ENCODE measurements at places on chromosomes 11 and 22. TPM values are rescaled to one million over a fixed set of nuclear protein-coding genes. Genes with fewer than 3 reads are reported as not detected.

Gene ADORA2A
- total RNA-seq, result 2.3 TPM

DNA sequence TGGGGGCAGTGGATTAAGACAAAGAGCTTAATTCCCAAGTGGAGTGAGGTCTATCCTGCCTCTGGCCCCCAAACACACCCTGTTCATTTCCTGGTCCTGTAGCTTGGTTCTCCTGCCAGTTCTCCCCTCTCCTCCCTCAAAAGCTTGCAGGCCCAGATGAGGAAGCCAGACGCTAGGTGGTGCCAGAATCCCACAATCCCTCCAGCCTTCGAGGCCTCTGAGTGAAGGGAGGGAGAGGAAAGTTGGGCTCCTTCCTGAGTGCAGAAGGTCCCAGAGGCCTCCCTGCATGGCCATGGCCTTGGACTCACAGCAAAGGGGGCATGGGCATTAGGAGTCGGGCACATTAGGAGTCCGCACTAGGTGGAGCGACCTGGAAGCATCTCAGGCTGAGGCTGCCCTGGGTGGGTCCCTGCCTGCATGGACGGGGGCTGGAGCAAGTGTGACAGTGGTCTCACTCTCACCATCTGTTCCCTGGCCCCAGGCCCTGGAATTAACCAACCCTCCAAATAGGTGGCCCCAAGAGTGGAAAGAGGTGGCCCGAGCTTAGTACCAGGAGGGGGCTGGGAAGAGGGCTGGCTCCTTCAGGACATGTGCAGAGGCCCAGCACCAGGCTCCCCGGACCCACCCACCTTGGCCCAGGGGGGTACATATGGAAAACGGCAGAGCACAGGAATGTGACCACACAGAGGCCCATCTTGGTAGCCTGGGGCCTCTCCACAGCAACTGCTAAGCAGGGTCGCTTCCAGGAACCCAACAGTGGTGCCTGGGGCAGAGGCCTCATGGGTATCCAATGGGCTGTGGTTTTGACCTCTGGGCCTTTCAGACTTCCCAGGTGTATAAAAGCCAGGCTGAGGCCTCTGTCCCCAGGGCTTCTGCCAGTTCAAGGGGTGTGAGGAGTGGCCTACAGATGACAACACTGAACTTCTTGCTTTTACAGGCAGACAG lies 5.2 kb downstream of the FXYD2 start:
- peak; percentile 76 for DNase-seq
- no peak overlapping the region for H3K4me3 ChIP-seq
- H3K27ac ChIP-seq, result no peak overlapping the region
- no peaks in the 10 kb centered on the region for H3K27me3 ChIP-seq
- H3K4me1 ChIP-seq, result peaks cover 14% of the 10 kb centered on the region

Gene CTSW
- not detected for total RNA-seq

- no peaks in the 10 kb centered on the region for H3K36me3 ChIP-seq
- peaks cover 10% of the 10 kb centered on the region for H3K4me1 ChIP-seq
- peak overlapping the region; percentile 60 for H3K4me3 ChIP-seq
Measured at GRCh38 chr11:88175569-88176075, 379 bp upstream of the RAB38 start.

GRCh38 chr11:2443881-2444820 lies at the start of gene TRPM5:
TSS of gene TRPM5 (minus strand) at chr11:2444514. CDS start at chr11:2423036, 21,478 bp downstream.
- peak within 1 kb of the TSS; percentile 42 for H3K4me3 ChIP-seq
- H3K36me3 ChIP-seq, result no peaks in the 10 kb centered on the region
- peak; percentile 77 for DNase-seq
- peaks cover 40% of the 10 kb centered on the region for H3K27me3 ChIP-seq

Gene VWCE
- 4.1 TPM for total RNA-seq

DNA sequence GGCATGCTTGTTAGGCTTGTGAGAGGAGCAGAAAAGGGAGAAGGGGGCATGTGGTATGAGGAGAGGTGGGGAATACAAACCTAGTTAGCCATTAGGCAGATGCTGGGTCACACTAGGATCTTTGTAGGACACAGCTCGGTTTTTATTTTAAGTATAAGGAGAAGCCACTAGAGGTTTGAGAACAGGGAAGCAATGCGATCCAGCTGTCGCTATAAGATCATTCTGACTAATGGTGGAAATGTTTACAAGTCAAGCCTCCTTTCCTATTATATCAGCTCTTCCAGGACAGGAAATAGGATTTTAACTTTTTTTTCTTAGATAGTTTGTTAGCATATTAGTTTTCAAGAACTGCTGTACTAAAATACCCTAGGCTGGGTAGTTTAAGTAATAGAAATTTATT lies 609.9 kb downstream of the INSC start:
- no peak overlapping the region for H3K4me3 ChIP-seq
- H3K36me3 ChIP-seq, result no peaks in the 10 kb centered on the region
- no peak for DNase-seq
- H3K27me3 ChIP-seq, result no peaks in the 10 kb centered on the region

Gene ENTHD1
- not detected for total RNA-seq

Gene NADSYN1
- total RNA-seq, result 41.4 TPM

Gene UBQLNL
- 0.41 TPM for total RNA-seq

GRCh38 chr11:130103296-130103814 lies 33.7 kb downstream of the APLP2 start:
- no peak for DNase-seq
- no peak overlapping the region for H3K4me3 ChIP-seq
- H3K27me3 ChIP-seq, result no peaks in the 10 kb centered on the region
- H3K36me3 ChIP-seq, result peaks cover 5% of the 10 kb centered on the region
- peaks cover 42% of the 10 kb centered on the region for H3K4me1 ChIP-seq

GRCh38 chr11:57485217-57485990 lies 25.1 kb downstream of the RTN4RL2 start:
- H3K4me1 ChIP-seq, result peaks cover 9% of the 10 kb centered on the region
- no peak overlapping the region for H3K4me3 ChIP-seq
- no peak for DNase-seq

- H3K4me3 ChIP-seq, result no peak overlapping the region
- H3K27me3 ChIP-seq, result peaks cover 3% of the 10 kb centered on the region
- DNase-seq, result no peak
- H3K27ac ChIP-seq, result no peak overlapping the region
- H3K36me3 ChIP-seq, result no peaks in the 10 kb centered on the region
Measured at GRCh38 chr11:101453682-101454081, 130.1 kb downstream of the TRPC6 start.

Data from chondrocyte (in vitro differentiated cells).